ENCODE measurements at places on chromosomes 6 and 20. TPM values are rescaled to one million over a fixed set of nuclear protein-coding genes. Genes with fewer than 3 reads are reported as not detected.

Gene ENPP5
- 5.6 TPM for total RNA-seq

Gene SLC22A16
- total RNA-seq, result not detected

Gene WFDC2
- 11.9 TPM for total RNA-seq

Gene MCHR2
- total RNA-seq, result not detected

Gene GFOD1
- 4.3 TPM for total RNA-seq

Gene NKAPL
- total RNA-seq, result 0.52 TPM

Gene WFDC5
- total RNA-seq, result not detected

Gene MTO1
- total RNA-seq, result 13.7 TPM

Gene CYP21A2
- 0.52 TPM for total RNA-seq

Gene IL17A
- total RNA-seq, result not detected

Gene WASF1
- 8.9 TPM for total RNA-seq

Gene CDH4
- total RNA-seq, result 0.33 TPM

Gene ZNF512B
- total RNA-seq, result 8.0 TPM

Gene SPATS1
- not detected for total RNA-seq

Gene SSTR4
- total RNA-seq, result not detected

Gene LY6G6C
- total RNA-seq, result not detected

Gene CD164
- total RNA-seq, result 183 TPM

Gene PCMTD2
- 25.1 TPM for total RNA-seq

Gene NR2E1
- total RNA-seq, result not detected

Gene SYNE1
- 109 TPM for total RNA-seq

Gene NDUFAF5
- total RNA-seq, result 4.4 TPM

Gene C6orf163
- total RNA-seq, result 2.6 TPM

Gene ISM1
- 3.1 TPM for total RNA-seq

Gene PSORS1C2
- not detected for total RNA-seq

Gene PARD6B
- total RNA-seq, result 8.6 TPM

Gene RNF39
- total RNA-seq, result not detected

Gene SERAC1
- 14.8 TPM for total RNA-seq

Gene CRISP3
- total RNA-seq, result 0.99 TPM

Gene OTOR
- total RNA-seq, result not detected

Gene RIPPLY2
- total RNA-seq, result not detected

Measured in body of pancreas (tissue), 4 donors.